ENCODE measurements at places on chromosomes 7 and 10.
A peak's percentile ranks its signal among the peaks of the same experiment; 100 is the strongest.

DNA sequence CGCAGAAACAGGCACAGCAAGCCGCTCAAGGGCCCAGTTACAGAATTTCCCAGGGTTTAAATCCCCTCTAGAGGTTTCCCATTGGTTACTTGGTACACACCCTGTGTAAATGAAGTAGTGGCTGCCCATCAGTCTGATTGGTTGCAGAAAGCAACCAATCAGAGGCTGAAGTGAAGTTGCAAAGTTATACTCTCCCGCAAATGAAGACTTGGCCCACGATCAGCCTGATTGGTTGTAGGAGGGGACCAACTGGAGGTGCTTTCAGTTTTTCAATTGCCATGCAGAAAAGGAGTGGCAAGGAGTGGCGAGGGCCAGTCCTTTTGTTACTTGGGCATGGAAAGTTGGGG lies 909.2 kb upstream of the AUTS2 start:
- peak; percentile 48 for DNase-seq

- DNase-seq: peak; percentile 59
These were observed 41.5 kb upstream of the SLC39A12 start for GRCh38 chr10:17910125-17910789.

DNA sequence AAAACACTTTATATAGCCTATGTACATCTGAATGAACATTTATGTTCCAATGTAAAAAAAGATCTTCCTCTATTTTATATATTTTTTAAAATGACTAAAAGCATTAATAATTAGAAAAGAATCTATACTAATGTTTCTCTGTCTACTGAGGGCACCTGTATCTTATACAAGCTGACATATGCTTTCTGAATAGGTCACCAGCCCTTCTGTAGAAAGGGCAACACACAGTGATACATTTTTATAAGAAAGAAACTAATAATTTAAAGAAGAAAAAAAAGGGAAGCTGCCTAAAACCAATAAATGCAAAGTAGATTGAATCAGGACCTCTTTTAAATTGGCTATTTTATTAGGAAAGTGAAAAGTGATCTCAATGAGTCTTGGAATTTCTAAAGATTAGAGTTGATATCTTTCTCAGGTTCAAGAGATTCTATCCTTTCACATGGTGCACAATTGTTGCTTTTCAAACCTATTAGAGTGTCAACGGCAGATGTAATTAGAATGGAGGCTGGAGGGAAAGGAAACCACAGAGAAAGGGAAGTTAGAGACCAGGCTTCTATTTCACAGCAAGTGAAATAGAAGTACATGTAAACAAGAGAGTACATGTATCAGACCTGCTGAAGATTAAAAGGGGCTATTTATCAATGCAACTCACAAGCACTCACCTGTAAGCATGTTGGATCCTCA lies 6.3 kb downstream of the MTPN start:
- DNase-seq: peak; percentile 24

DNA sequence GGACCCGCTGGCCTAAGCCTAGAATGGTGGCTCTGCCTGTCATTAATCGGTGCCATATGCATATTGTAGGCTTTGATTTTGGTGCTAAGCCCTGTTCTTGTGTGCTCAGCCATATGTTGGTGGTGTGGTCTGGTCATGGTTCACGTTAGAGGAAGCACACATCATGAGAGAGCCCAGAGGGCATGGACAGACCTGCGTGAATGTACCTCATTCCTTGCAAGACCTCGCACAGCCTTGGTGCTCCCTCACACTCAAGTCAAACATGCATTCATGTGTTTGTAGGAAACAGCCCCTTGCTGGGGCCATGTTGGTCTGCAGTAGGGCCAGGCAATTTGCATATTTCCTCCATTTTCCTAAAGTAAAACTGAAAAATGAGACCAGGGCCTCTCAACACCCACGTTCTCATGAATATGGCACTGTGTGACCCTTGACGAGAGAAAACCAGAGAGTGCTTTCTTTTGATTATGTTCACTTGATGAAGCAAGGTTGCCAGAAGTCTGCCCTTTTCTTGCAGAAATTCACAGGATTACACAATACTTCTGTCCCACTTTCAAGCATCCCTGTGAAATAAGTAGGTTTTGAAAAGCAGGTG lies 268.7 kb downstream of the CELF2 start:
- no peak for DNase-seq

- DNase-seq: no peak
These were observed 12.4 kb downstream of the CBX3 start for GRCh38 chr7:26213807-26214515.

- DNase-seq: peak; percentile 17
These were observed 11.4 kb upstream of the MRPS16 start for GRCh38 chr10:73263693-73264347.

Measured in MM.1S (cell line).